ENCODE measurements at places on chromosomes 16 and 17. TPM values are rescaled to one million over a fixed set of nuclear protein-coding genes. Genes with fewer than 3 reads are reported as not detected.

DNA sequence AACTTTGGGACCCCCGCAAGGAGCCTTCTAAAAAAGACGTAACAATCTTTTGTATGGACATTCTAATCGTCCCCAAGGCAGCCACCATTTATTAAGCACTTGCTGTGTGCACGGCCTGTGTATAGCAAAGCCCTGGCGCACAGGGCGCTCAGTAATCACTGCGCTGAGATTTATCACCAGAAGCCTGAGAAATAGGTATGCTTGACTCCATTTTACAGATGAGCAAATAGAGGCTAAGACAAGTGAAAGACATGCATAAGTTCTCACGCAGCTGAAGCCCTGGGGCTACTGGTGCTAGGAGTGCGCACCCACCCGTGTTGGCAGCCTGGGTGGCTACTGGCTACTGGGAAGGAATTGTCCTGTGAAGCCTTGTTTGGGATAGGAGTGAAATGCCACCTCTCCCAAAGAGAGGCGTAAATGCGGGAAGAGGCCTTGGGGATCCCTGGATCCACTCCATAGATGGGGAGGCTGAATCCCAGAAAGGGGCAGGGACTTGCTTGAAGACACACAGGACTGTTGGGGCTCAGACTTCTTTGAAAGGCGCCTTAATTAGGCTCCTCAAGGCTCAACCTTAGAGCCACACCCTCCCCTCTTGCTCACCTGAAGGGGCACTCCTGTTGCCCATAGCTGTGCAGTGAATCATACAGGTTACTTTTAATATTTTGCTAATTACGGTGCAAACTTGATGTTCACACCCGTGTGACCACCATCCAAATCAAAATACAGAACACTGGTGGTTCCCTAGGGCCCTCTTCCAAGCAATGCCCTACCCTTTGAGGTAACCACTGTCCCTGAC lies 634 bp upstream of the NATD1 start:
- peak overlapping the region; percentile 76 for H3K4me3 ChIP-seq
- no peaks in the 10 kb centered on the region for H3K27me3 ChIP-seq
- H3K27ac ChIP-seq, result peak overlapping the region; percentile 72

DNA sequence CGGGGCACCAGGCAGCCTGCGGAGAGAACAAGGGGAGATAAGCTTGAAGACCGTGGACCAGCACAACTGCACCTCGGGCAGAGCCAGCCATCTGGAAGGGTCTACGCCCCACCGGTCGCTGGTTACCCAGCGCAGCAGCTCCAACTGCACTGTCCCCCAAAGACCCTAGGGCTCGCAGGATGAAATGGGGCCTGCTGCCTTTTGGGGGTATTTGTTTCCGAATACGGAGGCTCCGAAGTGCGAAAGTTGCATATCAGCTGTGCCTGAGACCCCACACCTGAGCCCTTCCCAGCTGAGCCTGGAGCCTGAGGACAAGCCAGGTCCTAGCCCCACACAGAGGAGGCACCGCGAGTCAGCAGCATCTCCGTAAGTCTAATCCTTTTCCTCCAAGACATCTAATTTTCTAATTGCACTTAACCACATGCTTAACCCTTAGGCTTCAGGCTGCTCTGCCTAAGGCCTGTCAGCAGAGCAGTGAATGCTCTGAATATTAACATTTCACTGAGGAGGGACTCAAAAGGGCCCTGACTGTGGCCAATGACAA lies 4.0 kb downstream of the KIFC3 start:
- DNase-seq, result no peak
- H3K36me3 ChIP-seq, result peaks cover 40% of the 10 kb centered on the region

HS3ST3B1 gene
- 1.8 TPM for polyA plus RNA-seq

DNA sequence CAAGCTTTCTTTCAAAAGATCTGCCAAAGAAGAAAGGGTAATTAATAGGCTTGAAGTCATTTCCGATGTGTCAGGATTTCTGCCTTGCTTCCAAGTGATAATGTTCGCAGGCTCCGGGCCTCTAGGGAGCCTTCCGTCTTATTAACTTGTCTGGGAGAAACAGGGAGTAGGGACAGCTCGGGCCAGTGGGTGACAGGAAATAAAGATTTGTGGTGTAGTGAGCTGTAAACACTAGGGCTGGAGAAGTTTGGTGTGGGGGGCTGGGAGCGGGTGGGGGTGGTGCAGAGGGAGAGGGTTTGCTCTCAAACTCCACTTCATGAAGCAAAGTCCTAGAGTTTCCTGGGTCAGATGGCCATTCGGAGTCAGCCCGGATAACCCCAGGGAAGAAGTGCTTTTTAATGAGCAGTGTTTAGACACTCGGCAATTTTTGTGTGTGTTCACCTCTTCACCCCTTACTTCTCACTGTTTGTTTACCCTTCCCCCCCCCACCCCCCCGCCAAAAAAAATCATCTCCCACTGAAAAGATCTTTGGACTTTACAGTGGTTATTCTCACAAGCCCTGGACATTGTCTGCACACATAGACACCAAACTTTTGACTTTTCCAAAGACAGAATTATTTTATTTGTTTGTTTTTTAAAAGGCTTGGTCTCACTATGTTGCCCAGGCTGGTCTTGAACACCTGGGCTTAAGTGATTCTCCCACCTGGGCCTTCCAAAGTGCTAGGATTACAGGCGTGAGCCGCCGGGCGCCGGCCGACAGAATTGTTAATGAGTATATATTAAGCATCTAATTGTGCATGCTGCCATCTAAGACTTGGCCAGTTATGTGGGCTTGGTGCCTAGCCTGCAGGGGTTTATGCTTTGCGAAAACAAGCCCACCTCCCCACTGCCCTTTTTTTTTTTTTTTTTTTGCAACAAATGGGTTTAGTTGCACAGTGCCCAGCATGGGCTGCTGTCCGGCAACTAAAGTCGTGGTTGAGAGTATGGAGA lies 196.4 kb downstream of the CCDC182 start:
- no peak overlapping the region for H3K4me3 ChIP-seq
- peak overlapping the region; percentile 37 for H3K27ac ChIP-seq
- DNase-seq, result no peak
- H3K36me3 ChIP-seq, result no peaks in the 10 kb centered on the region
- H3K4me1 ChIP-seq, result peaks cover 26% of the 10 kb centered on the region

DNA sequence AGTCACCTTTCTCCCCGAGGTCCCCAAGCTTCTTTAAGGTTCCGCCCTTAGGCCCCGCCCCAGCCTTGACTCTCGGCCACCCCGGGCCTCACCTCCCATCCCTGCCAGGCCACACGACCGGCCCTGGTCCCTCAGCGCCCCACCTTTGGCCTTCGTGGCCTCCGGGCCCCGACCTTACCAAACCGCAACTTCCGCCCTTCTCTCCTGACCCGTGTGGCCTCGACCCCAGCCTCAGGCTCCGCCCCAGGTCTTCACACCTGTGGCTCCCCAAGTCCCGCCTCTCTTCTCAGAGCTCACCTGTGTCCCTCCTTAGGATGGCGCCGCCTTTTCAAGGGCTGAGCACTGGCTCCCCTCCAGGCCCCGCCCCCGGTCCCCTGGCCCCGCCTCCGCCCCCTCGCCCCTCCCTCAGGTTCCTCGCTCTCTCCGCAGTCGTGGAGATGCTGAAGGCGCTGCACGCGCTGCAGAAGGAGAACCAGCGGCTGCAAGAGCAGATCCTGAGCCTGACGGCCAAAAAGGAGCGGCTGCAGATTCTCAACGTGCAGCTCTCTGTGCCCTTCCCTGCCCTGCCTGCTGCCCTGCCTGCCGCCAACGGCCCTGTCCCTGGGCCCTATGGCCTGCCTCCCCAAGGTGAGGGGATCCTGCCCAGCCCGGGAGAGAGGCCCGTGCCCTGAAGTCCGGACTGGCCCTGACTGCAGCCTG lies 10.0 kb upstream of the CISD3 start:
- no peaks in the 10 kb centered on the region for H3K27me3 ChIP-seq
- no peak overlapping the region for H3K27ac ChIP-seq
- no peaks in the 10 kb centered on the region for H3K4me1 ChIP-seq
- H3K4me3 ChIP-seq, result no peak overlapping the region

DNA sequence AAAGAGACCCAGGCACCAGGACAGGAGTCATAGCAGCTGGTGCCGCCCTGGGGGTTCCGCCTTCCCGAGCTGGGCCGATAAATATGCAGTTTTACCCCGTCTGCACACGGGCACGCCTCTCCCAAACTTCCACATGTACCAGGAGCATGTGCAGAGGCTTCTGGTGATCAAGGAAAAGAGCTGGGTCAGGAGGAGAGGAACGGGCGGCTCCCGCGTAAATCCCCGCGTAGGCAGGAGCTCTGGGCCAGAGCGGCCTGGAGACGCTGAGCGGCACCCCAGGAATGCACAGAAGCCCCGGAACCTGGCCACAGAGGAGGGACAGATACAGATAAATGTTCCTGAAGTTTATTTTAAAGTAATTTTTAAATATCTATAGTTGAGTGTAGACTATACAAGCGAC lies 46.6 kb upstream of the METRNL start:
- DNase-seq, result no peak
- H3K4me1 ChIP-seq, result no peaks in the 10 kb centered on the region
- no peak overlapping the region for H3K4me3 ChIP-seq
- peaks cover 9% of the 10 kb centered on the region for H3K36me3 ChIP-seq
- no peaks in the 10 kb centered on the region for H3K27me3 ChIP-seq

GRCh38 chr17:78759203-78759968 lies 22.7 kb downstream of the CYTH1 start:
- no peak overlapping the region for H3K4me3 ChIP-seq
- peaks cover 91% of the 10 kb centered on the region for H3K4me1 ChIP-seq
- H3K27ac ChIP-seq, result no peak overlapping the region
- no peaks in the 10 kb centered on the region for H3K36me3 ChIP-seq

DNA sequence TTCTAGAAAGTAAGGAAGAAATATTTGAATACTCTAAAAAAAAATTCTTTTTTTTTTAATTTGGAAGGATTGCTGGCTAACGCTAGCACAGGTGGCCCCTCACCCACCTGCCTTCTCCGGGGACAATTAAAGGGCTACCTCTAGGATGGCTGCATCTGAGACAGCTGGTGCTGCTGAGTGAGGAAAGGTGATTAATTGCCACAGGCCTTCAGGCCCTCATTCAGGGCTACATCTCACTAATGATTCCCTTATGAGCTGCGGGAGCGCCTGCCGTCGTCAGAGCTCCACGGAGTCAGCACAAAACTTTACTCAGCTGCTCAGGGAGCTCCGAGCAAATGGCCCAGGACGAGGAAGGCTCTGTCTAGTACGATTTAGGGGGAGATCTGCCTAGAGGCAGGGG lies 27.0 kb upstream of the AKTIP start:
- no peak for DNase-seq
- H3K27ac ChIP-seq, result no peak overlapping the region
- no peaks in the 10 kb centered on the region for H3K27me3 ChIP-seq
- H3K4me1 ChIP-seq, result no peaks in the 10 kb centered on the region
- no peaks in the 10 kb centered on the region for H3K36me3 ChIP-seq

DNA sequence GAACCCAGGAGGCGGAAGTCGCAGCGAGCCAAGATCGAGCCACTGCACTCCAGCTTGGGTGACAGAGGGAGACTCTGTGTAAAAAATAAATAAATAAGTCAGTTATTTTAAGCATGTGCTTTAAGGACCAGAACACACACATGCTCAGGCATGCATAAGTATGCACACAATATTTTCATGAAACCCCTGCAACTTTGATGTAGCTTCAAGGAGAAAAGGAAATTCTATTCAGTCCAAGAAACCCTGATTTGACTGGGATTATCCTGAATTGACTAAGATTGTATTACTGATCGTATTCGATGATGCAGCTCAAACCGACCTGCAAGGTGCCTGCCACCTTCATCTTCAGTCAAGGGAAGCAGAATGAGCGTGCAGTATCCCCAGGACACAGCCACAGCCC lies 841 bp downstream of the TEKT5 start:
- no peak for DNase-seq
- H3K27me3 ChIP-seq, result no peaks in the 10 kb centered on the region
- no peaks in the 10 kb centered on the region for H3K4me1 ChIP-seq

DNA sequence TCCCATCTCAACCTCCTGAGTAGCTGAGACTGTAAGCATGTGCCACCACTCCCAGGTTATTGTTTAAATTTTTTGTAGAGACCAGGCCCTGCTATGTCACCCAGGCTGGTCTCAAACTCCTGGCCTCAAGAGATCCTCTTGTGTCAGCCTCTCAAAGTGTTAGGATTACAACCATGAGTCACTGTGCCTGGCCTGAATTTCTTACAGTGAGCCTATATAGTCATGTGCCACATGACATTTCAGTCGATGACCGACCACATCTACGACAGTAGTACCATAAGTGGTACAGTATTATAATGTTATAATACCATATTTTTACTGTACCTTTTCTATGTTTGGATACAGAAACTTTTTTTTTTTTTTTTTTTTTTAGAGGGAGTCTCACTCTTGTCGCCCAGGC lies 195.3 kb downstream of the STX8 start:
- no peaks in the 10 kb centered on the region for H3K4me1 ChIP-seq
- H3K27me3 ChIP-seq, result no peaks in the 10 kb centered on the region
- DNase-seq, result no peak
- no peak overlapping the region for H3K4me3 ChIP-seq
- H3K36me3 ChIP-seq, result no peaks in the 10 kb centered on the region

DNA sequence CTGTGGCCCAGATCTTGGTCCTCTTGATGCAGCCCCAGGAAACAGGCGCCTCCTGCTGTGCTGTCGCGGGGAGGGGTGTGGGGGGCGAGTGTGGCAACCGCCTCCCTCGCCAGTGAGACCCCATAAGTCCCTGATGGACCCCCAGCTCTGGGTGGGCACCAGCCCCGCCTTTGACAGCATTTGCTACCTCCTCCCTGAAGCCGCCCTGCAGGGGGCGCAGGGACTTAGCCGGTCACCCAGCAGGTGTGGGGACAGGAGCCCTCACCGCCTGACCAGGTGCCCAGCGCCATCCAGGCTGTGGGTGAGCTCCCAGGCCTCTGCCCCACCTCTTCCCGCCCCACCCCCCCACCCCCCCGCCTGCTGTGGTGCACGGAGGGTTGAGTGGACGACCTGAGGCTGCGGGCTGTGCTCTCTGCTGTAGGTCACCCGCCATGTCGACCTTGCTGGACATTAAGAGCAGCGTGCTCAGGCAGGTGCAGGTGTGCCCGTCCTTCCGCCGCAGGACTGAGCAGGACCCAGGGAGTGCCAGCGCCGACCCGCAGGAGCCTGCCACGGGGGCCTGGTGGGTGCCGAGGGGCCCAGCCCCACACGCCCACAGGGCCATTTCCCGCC lies 4.8 kb downstream of the BAIAP3 start:
- H3K27me3 ChIP-seq, result peaks cover 22% of the 10 kb centered on the region
- H3K4me1 ChIP-seq, result peaks cover 5% of the 10 kb centered on the region
- H3K4me3 ChIP-seq, result no peak overlapping the region
- no peak overlapping the region for H3K27ac ChIP-seq

TP53TG3C gene
- polyA plus RNA-seq, result not detected

QRICH2 gene
- polyA plus RNA-seq, result 8.9 TPM

BAHCC1 gene
- 13.1 TPM for polyA plus RNA-seq
